ENCODE measurements at places on chromosomes 2 and 18. TPM values are rescaled to one million over a fixed set of nuclear protein-coding genes. Genes with fewer than 3 reads are reported as not detected.

LRRTM1 gene
- not detected for total RNA-seq

- no peak overlapping the region for H3K27ac ChIP-seq
- no peak overlapping the region for H3K4me3 ChIP-seq
- H3K27me3 ChIP-seq: no peaks in the 10 kb centered on the region
- no peak for DNase-seq
- H3K36me3 ChIP-seq: peaks cover 5% of the 10 kb centered on the region
These were observed 28.2 kb upstream of the ZC3H15 start for GRCh38 chr2:186457908-186458307.

- H3K4me1 ChIP-seq: peaks cover 26% of the 10 kb centered on the region
- no peak overlapping the region for H3K4me3 ChIP-seq
- no peak overlapping the region for H3K27ac ChIP-seq
- H3K36me3 ChIP-seq: peaks cover 16% of the 10 kb centered on the region
These were observed 340.1 kb downstream of the ARHGAP15 start for GRCh38 chr2:143469323-143469722.

- no peak for DNase-seq
- no peaks in the 10 kb centered on the region for H3K27me3 ChIP-seq
- peaks cover 16% of the 10 kb centered on the region for H3K4me1 ChIP-seq
- H3K27ac ChIP-seq: no peak overlapping the region
These were observed 3.6 kb upstream of the RNU2-63P start for GRCh38 chr2:88019985-88020384.

GRCh38 chr2:118102433-118103082 is 14.3 kb downstream of the INSIG2 start:
- H3K36me3 ChIP-seq: peaks cover 47% of the 10 kb centered on the region
- DNase-seq: no peak
- H3K4me3 ChIP-seq: no peak overlapping the region
- no peak overlapping the region for H3K27ac ChIP-seq
- peaks cover 9% of the 10 kb centered on the region for H3K4me1 ChIP-seq
- no peaks in the 10 kb centered on the region for H3K27me3 ChIP-seq

GRCh38 chr2:210862283-210863065 is 306.1 kb downstream of the CPS1 start:
- H3K27me3 ChIP-seq: no peaks in the 10 kb centered on the region
- H3K4me1 ChIP-seq: no peaks in the 10 kb centered on the region
- H3K36me3 ChIP-seq: no peaks in the 10 kb centered on the region
- DNase-seq: no peak
- H3K27ac ChIP-seq: no peak overlapping the region

DNA sequence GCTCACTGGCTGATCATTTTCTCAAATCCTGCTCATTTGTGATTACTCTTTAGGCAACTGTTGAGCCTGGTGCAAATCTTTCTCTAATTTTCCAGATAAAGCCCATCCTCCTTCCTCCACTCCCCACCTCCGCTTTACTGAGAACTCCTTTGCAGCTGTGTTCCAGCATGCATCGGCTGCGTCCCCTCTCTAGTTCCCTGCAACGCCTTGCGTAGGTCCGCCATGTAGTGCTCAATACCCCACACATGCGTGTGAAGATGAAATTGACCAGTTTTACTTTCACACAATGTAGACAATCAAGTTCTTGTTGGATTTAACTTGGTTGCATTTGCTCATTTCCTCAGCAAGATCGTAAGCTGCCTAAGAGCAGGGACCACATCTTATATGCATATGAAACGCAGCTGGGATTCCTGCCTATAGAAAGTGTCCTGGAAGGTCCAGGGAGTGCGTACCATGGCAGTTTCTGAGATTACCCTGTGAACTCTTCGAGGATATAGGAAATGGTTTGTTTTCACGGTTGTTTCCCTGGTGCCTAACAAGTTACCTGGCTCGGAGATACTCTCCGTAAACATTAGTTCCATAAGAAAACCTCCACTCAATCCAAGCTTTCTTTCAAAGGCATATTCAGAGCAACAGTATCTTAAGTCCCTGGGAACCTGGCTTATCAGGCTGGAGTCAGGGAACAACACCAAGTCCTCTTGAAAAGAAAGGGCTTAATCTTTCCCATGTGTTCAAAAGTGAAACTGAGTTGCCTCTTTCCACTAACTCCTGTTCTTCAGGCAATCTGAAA is 766.4 kb upstream of the ID2 start:
- DNase-seq: no peak
- H3K4me1 ChIP-seq: no peaks in the 10 kb centered on the region
- H3K4me3 ChIP-seq: no peak overlapping the region
- H3K27ac ChIP-seq: no peak overlapping the region
- no peaks in the 10 kb centered on the region for H3K27me3 ChIP-seq
- no peaks in the 10 kb centered on the region for H3K36me3 ChIP-seq

GRCh38 chr2:234291765-234292204 is 205.1 kb downstream of the ARL4C start:
- peak overlapping the region; percentile 46 for H3K4me3 ChIP-seq
- H3K36me3 ChIP-seq: no peaks in the 10 kb centered on the region
- DNase-seq: peak; percentile 22

TRIB2 gene
- 3.7 TPM for total RNA-seq

GRCh38 chr18:9184998-9185613 is 48.5 kb downstream of the ANKRD12 start:
- peaks cover 33% of the 10 kb centered on the region for H3K36me3 ChIP-seq
- peak; percentile 17 for DNase-seq
- no peaks in the 10 kb centered on the region for H3K27me3 ChIP-seq
- peak overlapping the region; percentile 31 for H3K27ac ChIP-seq
- peaks cover 43% of the 10 kb centered on the region for H3K4me1 ChIP-seq
- H3K4me3 ChIP-seq: peak overlapping the region; percentile 63

SH3YL1 gene
- total RNA-seq: 17.9 TPM

- H3K4me3 ChIP-seq: no peak overlapping the region
- H3K4me1 ChIP-seq: no peaks in the 10 kb centered on the region
- no peak overlapping the region for H3K27ac ChIP-seq
- no peak for DNase-seq
These were observed 15.0 kb upstream of the HTR2B start for GRCh38 chr2:231139796-231140195.

YWHAQ gene
- total RNA-seq: 261 TPM

Data from activated naive CD4-positive, alpha-beta T cell treated with anti-CD3 and anti-CD28 coated beads for 36 hours (primary cell).